ENCODE measurements at places on chromosomes 7 and 10. TPM values are rescaled to one million over a fixed set of nuclear protein-coding genes. Genes with fewer than 3 reads are reported as not detected.
A peak's percentile ranks its signal among the peaks of the same experiment; 100 is the strongest.

- DNase-seq: peak; percentile 94
Observed at GRCh38 chr10:80158598-80159127, 26.1 kb downstream of the PLAC9 start.

DNA sequence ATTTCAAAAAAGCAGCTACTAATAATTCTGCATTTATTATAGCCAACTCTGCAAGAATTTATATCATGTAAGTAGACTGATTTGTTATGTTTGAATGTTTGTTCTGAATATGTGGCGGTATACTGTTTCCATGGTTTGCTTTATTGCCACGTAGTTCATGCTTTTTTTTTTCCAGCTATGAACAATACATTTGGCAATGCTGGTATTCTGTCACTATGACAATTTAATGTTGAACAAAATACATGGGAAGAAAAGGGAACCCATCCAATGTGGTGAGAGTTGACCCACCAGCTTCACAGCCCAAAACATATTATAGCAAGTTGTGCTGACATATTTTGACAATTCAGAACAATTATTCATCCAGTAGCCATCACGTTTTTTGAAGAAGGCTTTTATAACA is 145.6 kb downstream of the CCDC71L start:
- no peak for DNase-seq

DNA sequence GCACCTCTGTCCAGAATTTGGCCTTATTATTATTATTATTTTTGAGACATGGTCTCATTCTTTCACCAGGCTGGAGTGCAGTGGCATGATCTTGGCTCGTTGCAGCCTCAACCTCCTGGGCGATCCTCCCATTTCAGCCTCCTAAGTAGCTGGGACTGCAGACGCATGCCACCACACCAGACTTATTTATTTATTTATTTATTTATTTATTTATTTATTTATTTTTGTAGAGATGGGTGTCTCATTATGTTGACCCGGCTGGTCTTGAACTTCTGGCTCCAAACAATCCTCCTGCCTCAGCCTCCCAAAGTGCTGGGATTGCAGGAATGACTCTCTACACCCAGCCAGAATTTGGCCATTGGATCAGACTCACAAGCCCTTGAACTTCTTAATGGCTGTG is 6.4 kb downstream of the BLNK start:
- DNase-seq: no peak

The GBX1 gene
- not detected for total RNA-seq

The KIAA1217 gene
- 33.3 TPM for total RNA-seq

The SUV39H2 gene
- 1.9 TPM for total RNA-seq

The BICC1 gene
- 8.3 TPM for total RNA-seq

The C10orf67 gene
- total RNA-seq: 0.44 TPM
